ENCODE measurements at places on chromosomes 2 and 18.

DNA sequence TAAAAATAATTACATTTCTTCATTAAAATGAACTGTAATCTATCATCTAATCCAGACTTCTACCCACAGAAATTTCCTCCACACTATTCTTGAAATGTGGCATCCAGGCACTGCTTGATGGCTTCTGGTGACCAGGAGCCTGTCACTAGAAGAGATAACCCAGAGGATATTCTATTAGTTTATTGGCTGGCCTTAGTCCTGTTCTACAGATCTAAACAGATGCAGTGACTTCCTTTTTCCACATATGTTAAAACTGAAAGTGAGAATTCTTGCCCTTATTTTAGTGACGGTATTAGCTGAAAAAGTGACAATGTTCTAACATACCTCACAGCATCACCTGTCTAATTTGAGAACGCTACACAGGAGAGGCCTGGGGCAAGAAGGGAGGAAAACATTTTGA, 775.4 kb downstream of the TSN start:
- no peak for DNase-seq

- DNase-seq, result no peak
Observed at GRCh38 chr2:118112771-118113334, 24.6 kb downstream of the INSIG2 start.

DNA sequence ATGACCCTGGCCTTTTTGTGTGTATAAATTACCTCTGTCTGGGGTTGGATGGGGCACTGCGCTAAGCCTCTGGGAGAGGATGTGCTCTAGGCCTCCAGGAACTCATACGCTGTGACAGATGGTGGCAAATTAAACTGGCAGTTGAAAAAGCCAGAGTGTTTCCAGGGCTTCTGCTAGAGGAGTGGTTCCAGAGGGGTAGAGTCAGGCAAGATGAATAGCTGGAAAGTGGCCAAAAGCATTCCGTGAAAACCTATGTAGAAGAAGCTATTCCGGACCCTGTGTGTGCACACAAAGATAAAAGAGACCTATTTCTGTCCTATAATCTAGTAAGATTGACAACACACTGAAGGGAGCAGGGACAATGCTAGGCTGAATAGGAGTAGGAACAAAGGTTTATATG, 84.8 kb downstream of the ACTR3 start:
- no peak for DNase-seq

DNA sequence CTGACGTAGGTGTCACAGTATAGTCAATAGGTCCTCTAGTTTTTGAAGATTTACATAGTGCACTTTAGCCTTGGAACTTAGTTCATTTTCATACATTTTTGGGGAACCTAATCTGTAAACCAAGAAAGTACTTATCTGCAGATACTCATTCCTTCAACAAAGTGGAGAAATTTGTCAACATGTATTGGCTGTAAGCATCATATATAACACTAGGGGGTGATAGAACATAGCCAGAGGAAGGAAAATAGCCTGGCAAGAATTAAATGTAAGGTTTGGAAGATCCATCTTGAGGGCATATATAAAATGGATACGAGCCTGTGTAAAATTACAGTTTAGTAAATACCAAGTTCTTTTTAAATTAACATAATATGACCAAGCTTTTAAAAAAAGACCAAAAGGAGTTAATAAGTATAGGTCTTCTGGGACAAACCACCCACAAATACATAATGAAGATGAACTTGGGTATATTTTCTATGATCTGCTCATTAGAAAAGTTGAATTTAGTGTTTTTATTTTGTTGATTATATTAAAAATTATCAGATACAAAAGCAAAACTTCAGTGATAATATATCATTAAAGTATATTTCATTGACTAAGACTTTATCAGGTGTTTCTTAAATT, 18.2 kb downstream of the RPL37A start:
- DNase-seq, result no peak

DNA sequence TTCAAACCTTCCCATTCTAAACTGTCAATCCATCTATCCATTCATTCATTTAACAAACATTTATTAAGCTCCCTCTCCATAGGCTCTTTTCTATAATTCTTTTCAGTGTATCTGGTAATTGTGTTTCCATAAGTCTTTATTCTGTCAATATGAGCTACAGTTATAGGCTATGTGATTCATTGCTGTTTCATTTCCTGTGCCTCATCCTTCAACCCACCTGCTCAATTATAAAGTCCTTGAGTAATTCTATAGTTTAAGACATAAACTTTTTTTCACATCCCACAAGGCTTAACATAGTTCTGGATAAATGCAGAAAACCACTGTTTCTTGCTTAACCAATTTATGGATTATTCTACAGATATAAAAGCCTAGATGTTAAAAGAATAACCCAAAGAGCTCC, 84.2 kb upstream of the PIK3C3 start:
- DNase-seq, result no peak

- no peak for DNase-seq
Observed at GRCh38 chr18:73827801-73828200, 319.8 kb downstream of the FBXO15 start.

DNA sequence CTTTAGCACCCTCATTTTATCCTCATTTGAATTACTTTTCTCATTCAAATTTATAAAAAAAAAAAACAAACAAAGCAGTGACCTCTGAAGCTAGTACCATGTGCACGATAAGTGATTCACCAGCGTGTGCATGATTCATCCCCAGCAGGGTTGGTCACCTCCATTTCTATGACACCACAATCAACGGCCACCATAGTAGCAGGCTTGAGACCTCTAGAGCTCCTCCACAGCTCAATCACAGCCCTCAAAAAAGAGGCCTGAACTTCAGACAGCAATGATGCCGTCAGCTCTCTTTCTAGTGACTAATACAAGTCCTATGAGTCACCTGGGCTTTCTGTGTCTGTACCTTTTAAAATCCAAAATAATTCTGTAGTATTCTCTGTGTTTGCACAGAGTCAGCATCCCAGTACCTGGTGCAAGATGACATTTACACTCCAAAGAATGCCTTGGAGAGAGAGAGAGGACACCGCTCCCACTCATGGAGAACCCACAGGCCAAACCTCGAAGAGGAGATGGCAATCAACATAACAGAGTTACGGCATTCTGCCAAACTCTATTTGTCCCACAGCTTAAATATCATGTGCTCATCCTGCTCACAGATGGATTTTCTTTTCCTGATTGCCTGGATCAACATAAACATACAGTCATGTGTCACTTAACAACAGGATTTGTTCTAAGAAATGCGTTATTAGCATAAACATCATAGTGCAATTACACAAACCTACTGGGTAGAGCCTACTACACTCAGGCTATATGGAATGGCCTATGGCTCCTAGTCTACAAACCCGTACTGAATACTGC, 58.7 kb downstream of the L3MBTL4 start:
- DNase-seq, result no peak

DNA sequence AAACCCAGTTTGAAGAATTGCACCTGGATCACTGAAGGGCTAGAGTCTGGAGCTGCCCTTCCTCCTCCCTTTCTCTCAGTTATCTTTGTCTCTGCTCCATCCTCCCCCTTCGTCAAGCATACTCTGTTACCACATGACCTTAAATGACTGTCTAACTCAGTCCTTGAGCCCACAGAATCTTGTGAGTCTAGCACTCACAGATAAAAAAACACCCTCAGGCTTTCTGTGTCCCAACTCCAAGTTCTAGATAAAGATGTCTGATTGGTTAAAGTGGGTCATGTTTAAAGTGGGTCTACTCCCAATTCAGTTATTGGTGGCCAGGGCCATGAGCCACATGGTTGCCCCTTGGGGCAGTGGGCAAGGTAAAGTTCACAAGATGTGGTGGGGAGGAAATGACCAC, 53.5 kb upstream of the CYP1B1 start:
- no peak for DNase-seq

- no peak for DNase-seq
Observed at GRCh38 chr2:120294008-120294340, 41.3 kb downstream of the RALB start.

GRCh38 chr2:221203125-221203524, 369.0 kb downstream of the EPHA4 start:
- no peak for DNase-seq

DNA sequence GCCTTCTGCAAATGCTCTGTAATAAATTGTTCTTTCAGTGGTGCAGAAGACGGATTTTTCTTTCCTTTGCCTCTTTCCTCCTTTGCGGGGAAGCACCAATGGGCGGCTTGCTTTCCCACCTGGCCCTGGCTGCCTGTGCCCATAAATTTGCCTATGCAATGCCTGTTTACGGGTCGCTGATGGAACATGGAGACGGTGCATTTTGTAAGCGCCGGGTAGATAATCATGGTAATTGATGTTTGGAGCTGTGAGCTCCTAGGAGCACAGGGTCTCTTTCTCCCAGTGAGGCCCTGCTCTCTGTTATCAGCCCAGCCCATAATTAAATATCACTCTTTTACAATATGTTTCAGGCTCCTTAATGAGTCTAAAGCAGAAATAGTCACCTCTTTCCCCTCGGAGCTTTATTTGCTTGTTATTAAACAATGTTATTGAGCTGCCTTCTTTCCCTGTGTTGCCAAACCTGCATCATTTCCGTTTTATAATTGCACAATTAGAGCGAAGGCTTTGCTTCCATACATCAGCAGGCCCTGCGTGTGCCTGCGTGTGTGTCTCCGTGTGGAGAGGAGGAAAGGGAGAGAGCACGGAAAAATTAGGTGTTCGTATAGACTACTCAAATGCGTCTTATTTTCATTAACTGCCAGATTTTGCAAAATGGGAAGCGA, 437.4 kb upstream of the POU3F3 start:
- DNase-seq, result no peak

- no peak for DNase-seq
Observed at GRCh38 chr2:86337244-86337835, at the start of gene REEP1. Gene REEP1, minus strand, starts transcription at chr2:86337626. Its CDS starts 116 bp downstream, at chr2:86337510.

- no peak for DNase-seq
Observed at GRCh38 chr2:241842620-241843211, 16.0 kb downstream of the PDCD1 start.
